ENCODE measurements at places on chromosomes 6 and 20. TPM values are rescaled to one million over a fixed set of nuclear protein-coding genes. Genes with fewer than 3 reads are reported as not detected.

DNA sequence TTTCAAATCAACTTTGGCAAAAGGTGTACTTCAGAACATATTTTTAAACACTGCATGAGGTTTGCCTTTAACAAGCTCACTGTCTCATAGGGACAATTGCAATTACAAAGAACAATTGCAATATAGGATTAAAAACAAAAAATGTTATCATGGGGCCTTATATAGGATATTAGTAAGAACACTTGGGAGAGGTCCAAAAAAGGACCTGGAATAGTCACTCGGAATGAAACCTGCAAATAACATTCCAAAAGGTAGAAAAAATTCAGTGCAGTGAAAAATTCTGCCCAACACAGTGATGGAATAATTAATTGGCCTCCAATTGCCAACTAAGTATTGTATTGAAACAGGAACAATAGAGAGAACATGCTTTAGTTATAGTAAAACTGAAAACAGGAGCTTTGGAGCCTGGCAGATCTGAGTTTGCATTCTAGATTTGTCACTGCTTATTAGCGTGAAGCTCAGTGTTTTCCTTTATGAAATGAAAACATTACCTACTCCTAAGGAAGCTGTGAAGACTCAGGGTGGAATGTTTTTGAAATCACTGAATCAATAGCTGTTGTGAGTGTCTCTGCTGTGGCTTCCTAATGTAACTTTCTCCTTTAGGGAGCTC is 172.6 kb upstream of the BMP5 start:
- H3K4me3 ChIP-seq, result no peak overlapping the region
- H3K27me3 ChIP-seq, result no peaks in the 10 kb centered on the region
- no peak overlapping the region for H3K27ac ChIP-seq
- H3K4me1 ChIP-seq, result no peaks in the 10 kb centered on the region

DNA sequence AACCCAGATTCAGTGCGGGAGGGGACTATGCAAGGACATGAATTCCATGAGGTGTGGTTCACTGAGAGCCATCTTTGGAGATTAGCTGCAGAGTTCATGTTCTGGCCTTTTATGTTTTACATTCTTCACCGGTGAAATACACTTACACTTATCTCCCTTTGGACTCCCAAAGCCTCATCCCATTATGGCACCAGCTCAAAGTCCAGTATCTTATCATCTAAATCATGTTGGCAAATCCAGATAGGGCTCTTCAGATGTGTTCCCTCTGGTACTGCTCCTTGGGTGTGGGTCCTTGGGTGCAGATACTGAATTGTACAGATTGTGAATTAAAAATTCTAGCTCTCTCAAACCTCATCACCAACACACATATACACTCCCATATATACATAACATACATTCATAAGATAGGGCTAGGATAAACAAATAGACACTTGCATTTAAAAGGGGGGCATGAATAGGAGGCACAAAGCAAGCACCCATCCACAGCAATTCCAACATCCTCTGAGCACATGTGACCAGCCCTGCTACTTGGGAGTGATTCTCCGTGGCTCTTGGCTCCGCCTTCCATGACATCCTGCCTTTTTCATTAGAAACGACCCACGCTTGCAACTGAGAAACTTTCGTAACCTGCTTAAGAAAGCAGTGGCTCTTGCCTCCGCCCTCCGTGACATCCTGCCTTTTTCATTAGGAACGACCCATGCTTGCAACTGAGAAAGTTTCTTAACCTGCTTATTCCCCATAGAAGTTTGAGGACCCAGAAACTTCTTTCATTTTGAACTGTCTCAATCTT is 53.6 kb upstream of the LRRC1 start:
- no peak for DNase-seq
- H3K36me3 ChIP-seq, result no peaks in the 10 kb centered on the region
- H3K27ac ChIP-seq, result no peak overlapping the region
- no peak overlapping the region for H3K4me3 ChIP-seq
- H3K4me1 ChIP-seq, result no peaks in the 10 kb centered on the region

GRCh38 chr6:514396-514978 is 122.9 kb downstream of the IRF4 start:
- DNase-seq, result no peak
- no peak overlapping the region for H3K4me3 ChIP-seq
- no peaks in the 10 kb centered on the region for H3K27me3 ChIP-seq
- peaks cover 27% of the 10 kb centered on the region for H3K36me3 ChIP-seq

DNA sequence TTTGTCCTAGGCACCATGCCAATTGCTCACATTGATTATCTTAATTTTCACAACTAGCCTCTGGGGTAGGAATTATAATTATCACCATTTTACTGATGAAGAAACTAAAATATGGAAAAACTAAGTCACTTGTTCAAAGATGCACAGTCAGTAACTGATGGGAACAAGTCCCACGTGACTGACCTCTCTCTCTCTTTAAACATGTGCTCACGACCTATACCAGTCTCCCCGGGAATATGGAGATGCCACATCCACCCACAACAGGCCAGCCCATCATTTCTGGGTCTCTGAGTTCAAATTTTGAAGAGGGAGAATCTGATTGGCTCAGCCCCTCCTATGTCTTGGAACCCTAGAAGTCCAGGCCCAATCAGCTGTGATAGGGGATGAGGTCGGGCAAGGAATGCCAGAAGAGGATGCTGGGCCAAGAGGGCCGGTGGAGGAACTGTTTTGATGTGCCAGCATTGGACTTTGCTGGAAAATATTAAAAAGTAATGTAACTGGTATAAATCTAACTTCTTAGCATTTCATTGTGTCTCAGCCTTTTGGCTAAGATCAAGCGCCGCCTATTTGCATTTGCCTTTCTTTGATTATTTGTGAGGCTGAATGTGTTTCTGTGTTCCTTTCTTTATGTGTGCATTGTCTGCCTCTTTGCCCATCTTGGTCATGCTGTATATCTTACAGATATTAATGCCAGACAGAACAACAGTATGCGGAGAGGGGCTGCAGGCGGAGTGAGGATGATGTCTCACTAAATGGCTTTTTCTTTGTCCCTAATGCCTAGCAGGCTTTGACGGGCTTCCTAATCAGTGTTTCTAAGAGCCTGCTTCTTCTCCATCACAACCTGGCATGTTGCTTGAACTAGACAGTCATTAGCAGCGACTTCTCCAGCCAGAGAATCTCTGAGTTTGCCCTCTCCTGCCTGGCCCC is 126.6 kb downstream of the VEGFA start:
- peaks cover 12% of the 10 kb centered on the region for H3K4me1 ChIP-seq
- H3K27me3 ChIP-seq, result no peaks in the 10 kb centered on the region
- no peaks in the 10 kb centered on the region for H3K36me3 ChIP-seq

GRCh38 chr20:33443512-33444239 is at the start of gene SNTA1:
Gene SNTA1, minus strand, starts transcription at chr20:33443763. Its CDS starts 143 bp downstream, at chr20:33443620.
- DNase-seq, result peak; percentile 98
- no peaks in the 10 kb centered on the region for H3K27me3 ChIP-seq
- H3K36me3 ChIP-seq, result no peaks in the 10 kb centered on the region
- H3K4me3 ChIP-seq, result peak within 1 kb of the TSS; percentile 75
- H3K4me1 ChIP-seq, result peaks cover 24% of the 10 kb centered on the region

DNA sequence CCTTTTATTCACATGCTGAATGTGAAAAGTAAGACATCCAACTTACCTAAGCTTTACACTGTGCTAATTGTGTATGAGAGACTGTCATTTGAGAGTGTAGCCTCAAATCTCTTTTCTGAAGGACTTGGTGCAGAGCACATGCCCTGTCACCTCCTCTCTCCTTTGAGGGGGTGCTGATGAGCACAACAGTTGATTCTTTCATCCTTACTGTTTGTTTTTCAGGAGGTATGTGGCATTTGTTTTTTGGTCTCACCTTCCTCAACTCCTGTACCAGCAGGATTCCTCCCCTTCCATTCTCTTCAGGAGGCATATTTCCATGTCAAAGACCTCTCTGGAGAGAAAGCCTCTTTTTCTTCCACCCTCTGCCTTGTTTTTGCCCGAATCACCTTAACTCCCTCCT is 252.6 kb upstream of the CITED2 start:
- no peak overlapping the region for H3K27ac ChIP-seq
- no peaks in the 10 kb centered on the region for H3K36me3 ChIP-seq
- H3K27me3 ChIP-seq, result no peaks in the 10 kb centered on the region
- DNase-seq, result no peak
- no peak overlapping the region for H3K4me3 ChIP-seq
- H3K4me1 ChIP-seq, result peaks cover 3% of the 10 kb centered on the region

DNA sequence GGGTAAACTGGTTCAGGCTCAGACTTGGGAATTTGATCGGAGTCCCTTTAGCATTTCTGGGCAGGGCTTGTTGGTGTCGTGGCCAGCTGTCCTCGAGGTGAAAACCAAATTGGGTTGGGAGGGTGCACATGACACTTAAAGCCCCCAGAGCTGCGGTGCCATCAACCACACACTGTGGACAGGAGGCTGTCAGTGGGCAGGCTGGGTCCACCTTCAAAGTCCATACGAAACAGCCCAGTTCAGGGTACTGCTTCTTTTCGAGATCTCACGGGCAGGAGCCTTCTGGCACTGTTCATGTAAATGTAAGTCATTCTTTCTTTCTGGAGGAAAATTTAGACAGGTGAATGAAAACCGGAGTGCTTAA is 7.0 kb downstream of the SYNJ2 start:
- no peaks in the 10 kb centered on the region for H3K36me3 ChIP-seq
- peak overlapping the region; percentile 8 for H3K27ac ChIP-seq
- DNase-seq, result no peak

DNA sequence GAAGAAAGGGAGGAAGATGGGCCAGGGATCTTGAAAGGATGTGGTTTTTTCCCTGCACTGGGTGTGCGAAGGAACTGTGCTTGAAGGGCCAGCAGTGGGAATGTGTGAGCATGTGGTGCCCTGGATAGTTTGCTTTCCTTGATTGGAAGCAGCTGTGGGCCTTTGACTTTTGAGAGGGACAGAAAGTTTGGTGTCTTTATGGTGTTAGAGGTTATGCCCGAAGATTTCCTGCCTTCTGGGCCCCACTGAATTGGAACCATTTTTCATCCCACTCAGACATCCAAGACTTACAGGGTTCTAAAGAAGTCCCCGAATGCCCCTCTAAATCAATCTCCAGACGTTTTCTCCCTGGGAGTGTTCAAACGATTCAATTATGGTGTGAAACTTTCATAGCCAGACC is 23.5 kb upstream of the EDN3 start:
- no peaks in the 10 kb centered on the region for H3K4me1 ChIP-seq
- no peak overlapping the region for H3K27ac ChIP-seq
- no peaks in the 10 kb centered on the region for H3K36me3 ChIP-seq
- no peak overlapping the region for H3K4me3 ChIP-seq
- no peak for DNase-seq
- H3K27me3 ChIP-seq, result no peaks in the 10 kb centered on the region

DNA sequence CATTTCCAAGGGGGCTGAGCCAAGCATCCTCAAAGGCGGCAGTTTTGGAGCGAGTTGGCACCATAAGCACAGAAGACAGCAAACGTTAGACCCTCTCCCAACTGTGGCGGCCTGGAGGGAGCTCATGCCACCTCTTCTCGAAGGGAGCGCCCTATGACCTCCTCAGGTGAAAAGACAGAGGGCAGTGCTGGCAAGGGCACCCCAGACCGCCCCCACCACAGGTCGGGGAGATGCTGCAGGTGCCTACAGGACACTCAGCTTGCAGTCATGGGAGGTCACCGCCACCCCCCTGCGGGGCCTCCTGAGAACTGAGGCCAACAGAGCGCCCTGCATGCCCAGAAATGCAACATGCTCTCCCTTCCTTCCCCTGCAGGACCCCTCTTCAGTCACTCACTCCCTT is 45.1 kb upstream of the BHLHE23 start:
- H3K4me3 ChIP-seq, result no peak overlapping the region
- DNase-seq, result no peak
- H3K27me3 ChIP-seq, result peaks cover 93% of the 10 kb centered on the region
- H3K4me1 ChIP-seq, result peaks cover 7% of the 10 kb centered on the region
- no peaks in the 10 kb centered on the region for H3K36me3 ChIP-seq

DNA sequence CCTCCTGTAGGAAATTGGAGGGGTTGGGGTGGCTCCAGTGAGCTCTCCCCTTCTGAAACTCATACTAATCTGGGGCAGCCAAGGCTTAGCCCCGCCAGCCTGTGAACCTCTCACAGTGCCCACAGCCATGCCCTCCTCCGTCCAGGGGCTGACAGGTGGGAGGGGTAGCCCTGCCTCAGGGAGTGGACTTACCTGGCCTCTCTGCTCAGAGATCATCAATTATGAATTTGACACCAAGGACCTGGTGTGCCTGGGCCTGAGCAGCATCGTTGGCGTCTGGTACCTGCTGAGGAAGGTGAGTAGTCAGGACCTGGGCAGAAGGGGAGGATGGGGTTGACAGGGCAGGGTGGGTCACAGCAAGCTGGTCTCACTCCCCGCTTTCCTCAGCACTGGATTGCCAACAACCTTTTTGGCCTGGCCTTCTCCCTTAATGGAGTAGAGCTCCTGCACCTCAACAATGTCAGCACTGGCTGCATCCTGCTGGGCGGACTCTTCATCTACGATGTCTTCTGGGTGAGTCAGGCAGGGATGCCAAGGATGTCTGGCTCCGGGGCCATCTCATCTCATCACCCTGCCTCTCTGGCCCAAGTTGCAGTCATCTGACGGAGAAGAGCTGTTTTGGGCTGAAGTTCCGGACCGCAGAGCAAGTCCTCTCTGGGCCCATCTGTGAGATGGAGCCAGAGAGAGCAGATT is 34.7 kb downstream of the HM13 start:
- H3K4me1 ChIP-seq, result peaks cover 10% of the 10 kb centered on the region
- no peak overlapping the region for H3K27ac ChIP-seq
- H3K27me3 ChIP-seq, result no peaks in the 10 kb centered on the region
- no peak overlapping the region for H3K4me3 ChIP-seq

GRCh38 chr20:38078084-38078483 is 44.5 kb downstream of the RPRD1B start:
- DNase-seq, result no peak
- H3K27me3 ChIP-seq, result no peaks in the 10 kb centered on the region
- no peak overlapping the region for H3K27ac ChIP-seq
- H3K4me3 ChIP-seq, result no peak overlapping the region
- H3K4me1 ChIP-seq, result peaks cover 46% of the 10 kb centered on the region

GRCh38 chr20:20370094-20370575 is 2.2 kb downstream of the INSM1 start:
- no peak overlapping the region for H3K27ac ChIP-seq
- H3K4me3 ChIP-seq, result peak overlapping the region; percentile 32
- H3K27me3 ChIP-seq, result peaks cover 79% of the 10 kb centered on the region
- H3K36me3 ChIP-seq, result no peaks in the 10 kb centered on the region
- H3K4me1 ChIP-seq, result peaks cover 31% of the 10 kb centered on the region

DNA sequence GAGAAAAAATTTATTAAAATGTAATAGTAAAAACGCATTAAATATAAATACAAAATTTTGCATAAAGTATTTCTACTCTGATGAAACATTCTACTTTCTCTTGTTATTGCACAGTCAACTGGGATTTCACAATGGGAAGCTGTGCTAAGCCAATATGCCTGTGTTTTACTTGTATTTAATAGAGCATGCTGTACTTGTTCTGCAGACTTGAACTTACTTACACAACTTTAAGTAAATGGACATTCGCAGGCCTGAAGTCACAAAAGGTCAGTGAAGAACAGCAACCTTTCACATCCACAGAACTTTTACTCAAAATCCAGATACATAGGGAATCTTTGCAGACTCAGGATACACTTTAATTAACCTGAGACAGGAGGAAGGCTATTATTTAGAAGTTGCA is 409.5 kb downstream of the BTBD3 start:
- DNase-seq, result no peak
- no peaks in the 10 kb centered on the region for H3K4me1 ChIP-seq
- no peak overlapping the region for H3K4me3 ChIP-seq
- H3K36me3 ChIP-seq, result no peaks in the 10 kb centered on the region

PERP gene
- 12.8 TPM for total RNA-seq

ANKRD66 gene
- total RNA-seq, result 20.5 TPM

FAXC gene
- not detected for total RNA-seq

MRPL18 gene
- 50.5 TPM for total RNA-seq

TAGAP gene
- total RNA-seq, result 2.9 TPM

SLC32A1 gene
- total RNA-seq, result not detected

COL11A2 gene
- 1.5 TPM for total RNA-seq
